ENCODE measurements at places on chromosomes 13 and 19.

DNA sequence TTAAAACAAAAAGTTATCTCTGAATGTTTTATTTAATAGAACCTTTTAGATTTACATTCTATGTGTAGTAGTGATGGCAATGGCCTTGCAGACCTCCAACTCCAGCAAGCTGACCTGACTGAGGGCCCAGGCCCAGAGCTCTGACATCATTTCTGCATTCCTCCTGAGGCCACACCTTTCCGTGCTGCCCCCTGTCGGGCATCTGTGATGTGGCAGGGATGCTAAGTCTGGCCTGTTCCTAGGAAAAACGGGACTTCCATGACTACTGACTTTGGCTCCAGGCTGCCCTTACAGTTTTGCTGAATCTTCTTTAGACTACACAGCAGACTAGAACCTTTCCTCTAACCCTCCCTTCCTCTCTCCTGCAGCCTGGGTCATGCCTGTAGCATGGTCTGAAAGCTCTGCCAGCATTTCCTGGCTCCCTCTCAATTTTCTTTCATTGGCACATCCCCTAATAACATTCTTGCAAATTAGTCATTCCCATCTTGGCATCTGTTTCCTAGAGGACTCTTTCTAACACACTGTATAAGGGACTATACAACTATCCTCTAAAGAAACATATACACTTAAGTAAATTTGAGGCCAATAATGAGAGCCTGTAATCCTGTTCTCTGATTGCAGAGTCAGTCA is 249.1 kb downstream of the GPC5 start:
- DNase-seq = no peak

- no peak for DNase-seq
Observed at GRCh38 chr13:36432106-36432544, at the start of gene CCNA1. Gene CCNA1 (plus strand): TSS chr13:36432495. CDS start chr13:36433057, 562 bp downstream.

- no peak for DNase-seq
Observed at GRCh38 chr13:20847296-20847695, 55.2 kb downstream of the XPO4 start.

DNA sequence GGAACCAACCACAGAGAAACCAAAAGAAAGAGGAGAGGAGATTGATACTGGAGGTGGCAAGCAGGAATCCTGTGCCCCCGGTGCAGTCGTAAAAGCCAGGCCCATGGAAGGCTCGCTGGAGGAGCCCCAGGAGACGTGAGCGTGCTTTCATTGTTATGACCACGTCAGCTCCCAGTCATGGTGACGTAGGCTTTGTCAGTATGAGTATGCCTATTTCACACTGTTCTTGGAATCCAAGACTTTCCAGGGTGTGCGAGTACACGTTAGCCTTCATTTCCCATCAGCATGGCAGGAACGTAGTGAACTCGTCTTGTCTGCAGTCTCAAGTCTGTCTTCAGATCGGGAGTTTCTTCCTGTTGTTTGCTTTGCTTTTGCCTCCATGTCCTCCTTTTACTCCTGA is 15.4 kb upstream of the CHAMP1 start:
- DNase-seq = no peak

DNA sequence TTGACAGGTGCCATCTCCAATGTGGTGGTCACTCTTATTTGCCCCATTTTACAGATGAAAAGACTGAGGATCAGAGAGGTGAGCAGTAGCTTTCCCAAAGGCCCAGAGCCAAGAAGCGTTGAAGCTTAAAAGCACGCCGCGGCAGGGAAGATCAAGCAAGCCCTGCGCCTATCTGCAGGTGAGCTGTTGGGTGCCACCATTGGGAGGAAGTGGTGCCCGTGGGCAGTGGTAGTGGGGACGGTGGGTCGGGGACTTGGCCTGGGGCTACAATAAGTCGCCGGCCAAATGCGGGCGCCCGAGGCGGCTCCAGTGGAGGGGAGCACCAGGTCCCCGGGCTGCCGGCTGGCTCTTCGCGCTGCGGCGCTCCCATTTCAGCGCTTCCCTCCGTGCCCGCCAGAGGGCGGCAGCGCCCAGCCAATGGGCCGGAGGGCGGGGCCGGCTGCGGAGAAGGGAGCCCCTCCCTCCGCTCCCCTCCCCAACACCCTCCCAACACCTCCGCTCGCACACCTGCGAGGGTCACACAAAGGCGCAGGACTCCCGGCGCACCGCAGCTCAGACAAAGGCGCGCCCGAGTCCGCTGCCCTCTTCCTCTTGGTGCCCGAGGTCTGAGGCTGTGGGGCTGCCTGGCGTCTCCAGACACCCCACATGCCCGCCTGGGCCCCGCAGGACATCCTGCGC is 744 bp upstream of the POU2F2 start:
- peak; percentile 78 for DNase-seq

DNA sequence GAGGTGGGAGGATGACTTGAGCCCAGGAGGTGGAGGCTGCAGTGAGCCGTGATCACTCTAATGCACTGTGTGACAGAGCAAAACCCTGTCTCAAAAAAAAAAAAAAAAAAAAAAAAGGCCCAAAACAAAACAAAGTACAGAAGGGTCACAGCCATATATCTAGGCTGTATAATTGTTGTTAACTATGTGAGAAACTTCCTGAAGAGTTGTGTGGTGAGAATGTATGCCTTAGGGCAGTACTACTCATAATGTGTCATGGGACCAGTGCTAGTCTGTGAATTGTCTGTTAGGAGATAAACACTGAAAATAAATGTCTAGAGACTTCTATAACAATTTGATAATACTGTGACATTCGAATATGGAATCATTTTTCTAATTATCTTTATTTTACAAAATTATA is 43.1 kb downstream of the PAN3 start:
- no peak for DNase-seq

- DNase-seq = no peak
Observed at GRCh38 chr13:54640719-54641118, 1612.1 kb downstream of the OLFM4 start.

- no peak for DNase-seq
Observed at GRCh38 chr19:53780506-53780905, 43.6 kb downstream of the NLRP12 start.

DNA sequence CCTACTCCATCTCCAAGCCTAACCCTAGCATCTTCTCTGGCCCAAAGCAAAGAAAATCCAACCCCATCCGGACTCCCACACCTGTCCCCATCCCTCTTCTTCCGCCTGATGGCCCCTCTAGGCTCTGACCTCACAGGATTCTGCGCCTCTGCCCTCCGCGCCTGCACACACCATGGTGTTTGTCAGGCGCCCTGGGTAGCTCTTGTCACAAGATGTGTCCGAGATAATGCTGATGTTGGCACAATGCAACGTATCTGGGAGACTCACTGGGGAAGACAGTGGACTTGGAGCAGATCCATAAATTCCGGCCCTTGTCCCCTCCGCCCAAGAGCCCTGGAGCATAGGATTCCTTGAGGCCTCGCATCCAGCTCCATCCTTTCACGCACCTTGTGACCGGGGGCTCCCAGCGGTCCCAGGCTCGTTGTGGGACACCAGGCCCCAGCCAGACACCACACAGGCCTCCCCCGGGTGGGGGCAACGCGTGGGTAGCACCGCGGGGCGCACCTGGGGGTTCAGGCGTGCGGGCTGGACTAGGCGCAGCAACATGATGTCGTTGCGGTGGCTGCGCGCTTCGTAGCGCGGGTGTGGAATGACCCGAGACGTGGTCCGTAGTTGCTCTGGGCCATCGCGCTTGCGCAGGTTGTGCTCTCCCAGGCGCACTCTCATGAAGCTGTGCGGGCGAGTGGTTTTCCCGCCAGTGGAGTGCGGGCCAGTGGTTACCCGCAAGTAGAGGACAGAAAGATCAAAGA is 3.1 kb upstream of the KLK1 start:
- no peak for DNase-seq

DNA sequence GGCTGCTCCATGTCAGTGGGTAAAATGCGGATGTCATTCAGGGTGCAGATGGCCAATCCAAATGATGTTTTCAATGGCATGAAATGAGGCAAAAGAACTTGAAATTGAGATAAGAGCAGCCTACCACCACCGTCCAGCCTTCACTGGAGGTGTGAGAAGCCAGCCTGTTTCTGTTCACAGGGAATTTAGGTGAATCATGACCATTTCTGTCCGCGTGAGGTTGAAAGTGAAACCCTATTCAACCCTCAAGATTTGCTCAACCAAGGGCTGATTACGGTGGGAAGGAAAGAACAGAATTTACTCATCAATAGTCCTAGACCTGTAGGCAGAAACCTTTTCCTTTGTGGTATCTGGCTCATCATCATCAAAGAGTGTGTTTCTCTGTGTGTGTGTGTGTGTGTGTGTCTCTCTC is 370.7 kb downstream of the COG6 start:
- DNase-seq = no peak

DNA sequence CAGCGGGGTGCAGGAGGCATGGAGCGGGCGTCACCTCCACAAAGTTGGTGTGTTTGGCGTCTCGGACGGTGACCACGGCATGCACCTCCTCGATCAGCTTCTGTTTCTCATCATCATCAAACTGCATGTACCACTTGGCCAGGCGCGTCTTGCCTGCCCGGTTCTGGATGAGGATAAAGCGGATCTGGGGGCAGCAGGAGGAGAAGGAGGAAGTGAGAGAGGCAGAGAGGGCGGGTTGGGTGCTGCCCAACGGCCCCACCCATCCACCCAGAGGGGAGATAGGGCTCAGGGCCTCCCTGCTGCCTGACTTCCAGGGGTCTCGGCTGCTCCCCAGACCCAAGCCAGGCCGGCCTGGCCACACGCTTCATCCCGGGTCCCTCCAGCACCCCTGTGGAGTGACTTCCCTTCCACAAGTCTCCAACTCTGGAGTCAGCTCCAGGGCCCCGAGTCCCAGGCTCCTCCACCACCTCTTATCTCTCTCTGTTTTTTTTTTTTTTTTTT is 4.6 kb downstream of the AP2S1 start:
- DNase-seq = no peak

GRCh38 chr19:49160450-49161189 is 3.0 kb downstream of the TRPM4 start:
- DNase-seq = no peak

GRCh38 chr19:30649934-30650614 is 277.9 kb downstream of the ZNF536 start:
- DNase-seq = no peak

GRCh38 chr13:112014857-112015256 is 52.1 kb upstream of the SOX1 start:
- no peak for DNase-seq

- DNase-seq = peak; percentile 30
Observed at GRCh38 chr19:9323557-9323918, 441 bp upstream of the ZNF559 start.

- no peak for DNase-seq
Observed at GRCh38 chr13:113207890-113208420, 514 bp downstream of the PCID2 start.

GRCh38 chr13:95059306-95059705 is 241.9 kb downstream of the ABCC4 start:
- DNase-seq = no peak

- DNase-seq = no peak
Observed at GRCh38 chr19:19502808-19503602, 12.3 kb downstream of the TSSK6 start.

DNA sequence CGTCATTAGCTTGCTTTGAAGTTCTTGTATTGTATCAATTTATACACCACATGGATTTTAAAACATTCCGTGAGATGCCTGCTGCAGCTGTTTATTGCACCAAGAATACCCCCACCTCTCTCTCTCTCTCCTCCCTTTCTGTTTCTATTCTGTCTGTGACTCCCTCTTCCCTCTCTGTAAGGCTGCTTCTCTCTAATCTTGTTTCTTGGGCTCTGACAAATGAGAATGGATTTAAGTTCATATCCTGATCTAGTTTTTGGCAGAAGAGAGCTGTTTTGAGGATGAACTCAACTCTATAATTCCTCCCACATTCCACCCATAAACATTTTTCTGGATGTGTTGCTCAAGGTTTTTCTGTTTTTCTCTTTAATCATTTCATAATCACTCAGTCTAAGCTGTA is 144.3 kb upstream of the FRY start:
- DNase-seq = no peak

GRCh38 chr19:18990128-18990708 is 43.1 kb downstream of the SUGP2 start:
- no peak for DNase-seq

DNA sequence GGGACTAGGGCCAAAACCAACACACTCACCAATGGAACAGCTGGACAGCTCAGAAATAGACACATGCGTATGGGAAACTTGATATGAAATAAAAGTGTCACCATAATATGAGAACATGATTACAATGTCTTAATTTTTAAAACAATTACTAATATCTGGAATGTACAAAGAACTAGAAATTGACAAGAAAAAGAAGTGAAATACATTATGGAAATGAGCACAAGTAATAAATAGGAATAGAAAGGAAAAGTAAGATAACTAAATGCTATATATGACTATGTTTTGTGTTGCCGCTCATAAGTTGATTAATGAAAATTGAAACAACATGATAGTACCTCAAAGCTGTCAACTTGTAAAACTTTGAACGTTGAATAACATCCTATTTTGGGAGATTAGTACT is 801.1 kb downstream of the SLITRK5 start:
- no peak for DNase-seq

- no peak for DNase-seq
Observed at GRCh38 chr13:51782026-51782710, 21.8 kb downstream of the DHRS12 start.

- DNase-seq = no peak
Observed at GRCh38 chr19:55633861-55634260, 6.9 kb upstream of the ZNF580 start.

DNA sequence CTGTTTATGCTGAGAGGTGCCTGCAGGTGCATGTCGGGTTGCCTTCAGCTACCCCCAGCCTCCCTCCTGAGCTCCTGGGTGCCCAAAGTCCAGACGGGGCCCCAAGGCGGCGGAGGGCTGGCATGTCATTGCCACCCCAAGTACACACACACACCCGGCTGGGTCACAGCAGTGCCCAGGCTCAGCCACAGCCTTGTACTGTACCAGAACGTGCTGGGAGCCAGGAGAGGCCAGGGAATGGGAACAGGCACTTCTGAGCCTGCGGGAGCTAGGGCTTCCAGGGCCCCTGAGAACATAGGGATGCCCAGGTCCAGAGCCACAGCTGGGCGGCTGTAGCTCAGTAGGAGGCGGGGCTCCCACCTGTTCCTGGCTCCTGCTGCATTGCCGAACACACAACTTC is 51.0 kb upstream of the MAB21L1 start:
- no peak for DNase-seq

DNA sequence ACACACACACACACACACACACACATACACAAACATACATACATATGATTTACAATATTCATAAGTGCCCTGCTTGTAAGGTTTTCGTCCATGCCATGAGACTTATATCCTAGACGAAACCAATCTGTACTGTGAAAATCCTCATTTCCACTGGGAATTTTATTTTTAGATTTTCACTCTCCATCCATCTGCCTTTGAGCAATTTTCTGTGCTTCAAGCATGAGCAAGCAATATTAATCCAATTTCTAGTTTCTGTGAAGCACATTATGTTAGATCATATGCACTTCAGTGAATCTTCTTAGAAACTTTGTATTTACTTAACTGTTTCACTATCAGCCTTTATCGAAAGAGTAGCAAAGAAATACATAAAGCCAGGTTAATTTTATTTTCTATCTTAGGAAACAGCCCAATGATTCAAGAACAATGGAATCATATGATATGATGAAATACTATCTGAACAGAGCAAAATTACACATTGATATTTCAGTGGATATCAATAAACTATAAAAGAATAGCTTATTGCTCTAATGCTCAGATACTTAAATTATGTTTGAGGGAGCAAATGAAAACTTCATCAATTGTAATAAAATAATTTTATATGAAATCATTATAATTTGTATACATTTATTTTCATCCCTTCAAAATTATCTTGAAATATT is 1100.7 kb upstream of the MIR17HG start:
- no peak for DNase-seq

GRCh38 chr19:29609636-29610035 is 3.6 kb downstream of the POP4 start:
- DNase-seq = no peak

GRCh38 chr19:18107235-18107634 is 9.7 kb downstream of the MAST3 start:
- no peak for DNase-seq

- DNase-seq = no peak
Observed at GRCh38 chr13:96381681-96382080, 291.8 kb downstream of the HS6ST3 start.
